ENCODE measurements at places on chromosomes 6 and 20. TPM values are rescaled to one million over a fixed set of nuclear protein-coding genes. Genes with fewer than 3 reads are reported as not detected.

ISM1 gene
- total RNA-seq = 0.61 TPM

CRISP2 gene
- total RNA-seq = not detected

LGSN gene
- total RNA-seq = not detected

SLC32A1 gene
- total RNA-seq = not detected

PROCR gene
- 7.8 TPM for total RNA-seq

NKAIN4 gene
- not detected for total RNA-seq

CRISP3 gene
- total RNA-seq = not detected

RAB32 gene
- total RNA-seq = 4.3 TPM

TNF gene
- total RNA-seq = not detected

GRCh38 chr20:40160097-40160550 lies 528.9 kb downstream of the MAFB start:
- H3K27me3 ChIP-seq = no peaks in the 10 kb centered on the region
- no peak overlapping the region for H3K4me3 ChIP-seq
- H3K4me1 ChIP-seq = no peaks in the 10 kb centered on the region
- H3K36me3 ChIP-seq = no peaks in the 10 kb centered on the region
- no peak overlapping the region for H3K27ac ChIP-seq

GRCh38 chr20:58026361-58026760 lies 202.1 kb downstream of the ANKRD60 start:
- H3K36me3 ChIP-seq = no peaks in the 10 kb centered on the region
- no peak overlapping the region for H3K27ac ChIP-seq
- H3K4me1 ChIP-seq = peaks cover 3% of the 10 kb centered on the region
- no peaks in the 10 kb centered on the region for H3K27me3 ChIP-seq
- no peak overlapping the region for H3K4me3 ChIP-seq

DNA sequence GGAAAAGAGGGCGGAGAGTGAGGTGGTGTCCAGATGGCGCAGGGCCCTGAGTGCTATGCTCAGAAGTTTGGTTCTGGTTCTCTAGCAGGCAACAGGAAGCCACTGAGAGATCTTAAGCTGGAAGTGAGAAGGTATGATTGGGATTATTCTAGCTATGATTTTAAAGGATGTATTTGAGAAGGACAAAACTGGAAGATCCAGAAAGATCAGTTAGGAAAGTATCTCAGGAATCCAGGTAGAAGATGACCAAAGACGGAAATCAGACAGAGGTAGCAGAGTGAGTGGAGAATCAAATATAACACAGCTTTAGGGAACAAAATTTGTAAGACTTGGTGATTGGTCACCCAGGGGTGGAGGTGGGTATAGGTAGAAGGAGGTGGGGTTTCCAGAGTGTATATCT lies 5.8 kb downstream of the SYNE1 start:
- DNase-seq = no peak
- no peaks in the 10 kb centered on the region for H3K4me1 ChIP-seq
- H3K4me3 ChIP-seq = no peak overlapping the region
- no peak overlapping the region for H3K27ac ChIP-seq
- no peaks in the 10 kb centered on the region for H3K27me3 ChIP-seq
- H3K36me3 ChIP-seq = no peaks in the 10 kb centered on the region

- no peak for DNase-seq
- H3K27ac ChIP-seq = peak overlapping the region; percentile 13
- peaks cover 30% of the 10 kb centered on the region for H3K4me1 ChIP-seq
- no peaks in the 10 kb centered on the region for H3K27me3 ChIP-seq
These were observed 6.4 kb downstream of the EYA4 start for GRCh38 chr6:133247581-133247980.

DNA sequence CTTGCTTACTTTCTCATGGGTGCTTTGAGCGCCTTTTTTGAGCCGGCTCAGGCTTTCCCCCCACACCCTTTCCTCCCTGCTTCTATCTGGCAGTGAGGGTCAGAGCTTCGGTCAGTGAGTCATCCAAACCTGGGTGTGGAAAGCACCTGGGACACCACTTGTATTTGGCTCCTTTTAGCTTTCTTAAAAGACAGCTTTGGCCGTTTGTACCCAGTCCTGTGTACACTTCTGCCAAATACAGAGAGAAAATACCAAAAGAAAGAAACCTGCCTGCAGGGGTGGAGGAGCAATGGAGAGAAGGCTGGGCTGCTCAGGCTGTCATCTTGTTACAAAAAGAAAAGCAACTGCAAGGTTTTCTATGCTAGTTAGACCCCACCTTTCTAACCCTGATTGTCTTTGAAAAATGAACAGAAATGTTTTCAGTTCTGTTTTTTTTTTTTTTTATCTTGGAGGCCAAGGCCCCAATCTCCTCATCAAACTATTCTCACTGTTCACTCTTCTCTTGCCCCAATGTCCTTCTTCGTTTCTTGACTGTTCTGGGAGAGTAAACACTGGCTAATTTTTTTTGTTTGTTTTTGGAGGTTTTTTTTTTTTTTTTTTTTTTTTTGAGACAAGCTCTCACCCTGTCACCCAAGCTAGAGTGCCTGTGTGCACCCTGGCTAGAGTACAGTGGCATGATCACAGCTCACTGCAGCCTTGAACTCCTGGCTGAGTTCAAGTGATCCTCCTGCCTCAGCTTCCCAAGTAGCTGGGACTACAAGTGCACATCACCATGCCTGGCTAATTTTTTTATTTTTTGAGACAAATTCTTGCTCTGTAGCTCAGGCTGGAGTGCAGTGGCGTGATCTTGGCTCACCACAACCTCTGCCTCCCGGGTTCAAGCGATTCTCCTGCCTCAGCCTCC lies 76.4 kb downstream of the SSR1 start:
- DNase-seq = no peak
- H3K36me3 ChIP-seq = peaks cover 9% of the 10 kb centered on the region
- H3K27me3 ChIP-seq = no peaks in the 10 kb centered on the region
- peaks cover 18% of the 10 kb centered on the region for H3K4me1 ChIP-seq
- H3K4me3 ChIP-seq = no peak overlapping the region
- H3K27ac ChIP-seq = peak overlapping the region; percentile 76

DNA sequence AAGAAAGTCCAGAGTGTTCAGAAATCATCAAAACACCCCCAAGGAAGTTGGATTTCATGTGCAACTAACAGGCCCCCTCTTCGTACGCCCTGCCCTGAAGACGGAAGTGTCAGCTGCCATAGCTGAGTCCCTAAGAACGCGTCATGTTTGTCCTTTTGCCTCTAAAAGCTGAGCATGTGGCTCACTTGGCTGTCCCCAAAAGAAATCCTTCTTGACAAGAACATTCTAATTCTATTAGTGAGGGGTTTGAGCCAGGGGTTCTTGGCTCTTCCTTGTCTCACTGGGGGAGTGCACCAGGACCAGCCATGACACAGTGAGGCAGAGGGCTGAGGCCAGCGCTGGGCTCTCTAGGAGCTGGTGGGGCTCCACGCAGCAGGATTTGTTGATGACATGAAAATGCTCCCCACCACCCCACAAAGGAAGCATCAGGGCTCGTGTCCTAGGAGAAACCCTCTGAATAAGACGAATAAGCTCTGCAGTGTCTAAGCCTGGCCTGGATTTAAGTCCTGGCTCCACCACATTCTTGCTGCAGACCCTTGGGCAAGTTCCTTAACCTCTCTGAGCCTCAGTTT lies 20.0 kb upstream of the SPO11 start:
- no peaks in the 10 kb centered on the region for H3K27me3 ChIP-seq
- H3K4me3 ChIP-seq = no peak overlapping the region
- H3K27ac ChIP-seq = no peak overlapping the region
- no peaks in the 10 kb centered on the region for H3K36me3 ChIP-seq
- DNase-seq = no peak

DNA sequence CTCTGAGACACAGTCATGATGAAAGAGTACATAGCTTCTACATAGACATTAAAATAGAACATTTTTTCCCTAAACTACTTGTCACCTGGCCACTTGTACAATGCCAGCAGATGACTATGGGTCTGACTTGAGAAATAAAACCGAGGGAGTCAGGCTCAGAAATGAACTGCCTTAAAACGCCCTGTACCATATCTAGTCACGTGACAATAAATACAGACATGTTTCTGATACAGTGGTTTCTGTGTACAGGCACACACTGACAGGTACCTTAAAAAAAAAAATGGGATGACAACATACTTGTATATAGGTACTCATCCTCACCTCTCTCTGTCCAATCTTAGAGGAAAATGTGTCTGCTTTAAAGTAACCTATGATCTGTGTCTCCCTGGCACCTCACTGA lies 144.1 kb downstream of the SH3BGRL2 start:
- no peak overlapping the region for H3K4me3 ChIP-seq
- no peaks in the 10 kb centered on the region for H3K4me1 ChIP-seq
- H3K36me3 ChIP-seq = no peaks in the 10 kb centered on the region
- no peaks in the 10 kb centered on the region for H3K27me3 ChIP-seq
- no peak for DNase-seq

GRCh38 chr6:41763470-41763869 lies 16.2 kb downstream of the FRS3 start:
- no peak overlapping the region for H3K4me3 ChIP-seq
- no peak overlapping the region for H3K27ac ChIP-seq
- no peaks in the 10 kb centered on the region for H3K27me3 ChIP-seq
- no peaks in the 10 kb centered on the region for H3K36me3 ChIP-seq

DNA sequence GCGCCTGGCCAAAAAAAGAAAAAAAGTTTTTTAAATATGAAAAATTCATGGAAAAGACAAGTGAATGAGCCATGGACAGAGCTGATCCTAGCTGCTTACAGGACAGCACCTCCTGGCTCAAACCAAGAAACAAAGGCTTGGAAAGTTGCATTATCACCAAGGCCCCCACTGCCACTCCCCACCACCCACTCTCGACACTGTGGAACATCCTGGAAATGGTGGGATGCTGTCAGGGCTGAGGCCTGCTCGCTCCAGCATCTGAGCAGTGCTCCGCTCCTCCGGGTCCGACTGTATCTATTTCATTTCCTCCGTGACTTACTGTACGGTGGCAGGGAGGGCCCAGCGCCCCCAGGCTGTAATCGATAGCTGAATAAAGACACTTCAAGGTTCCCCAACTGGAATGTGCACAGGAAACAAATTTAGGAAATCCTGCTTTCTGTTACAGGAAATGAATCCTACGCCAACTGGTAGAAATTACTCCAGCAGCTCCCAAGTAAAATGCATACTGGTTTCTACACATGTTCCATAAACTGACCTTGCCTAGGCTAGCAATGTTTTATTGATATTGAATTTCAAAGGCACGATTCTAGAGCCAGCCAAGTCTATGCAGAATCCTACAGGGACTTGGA lies 109.5 kb upstream of the NFATC2 start:
- H3K36me3 ChIP-seq = no peaks in the 10 kb centered on the region
- DNase-seq = no peak
- no peaks in the 10 kb centered on the region for H3K27me3 ChIP-seq
- no peak overlapping the region for H3K4me3 ChIP-seq

GRCh38 chr20:63090052-63090451 lies 83.3 kb upstream of the BHLHE23 start:
- H3K4me1 ChIP-seq = no peaks in the 10 kb centered on the region
- no peak overlapping the region for H3K27ac ChIP-seq
- no peak for DNase-seq
- no peaks in the 10 kb centered on the region for H3K36me3 ChIP-seq
- H3K4me3 ChIP-seq = no peak overlapping the region
- H3K27me3 ChIP-seq = peaks cover 22% of the 10 kb centered on the region

DNA sequence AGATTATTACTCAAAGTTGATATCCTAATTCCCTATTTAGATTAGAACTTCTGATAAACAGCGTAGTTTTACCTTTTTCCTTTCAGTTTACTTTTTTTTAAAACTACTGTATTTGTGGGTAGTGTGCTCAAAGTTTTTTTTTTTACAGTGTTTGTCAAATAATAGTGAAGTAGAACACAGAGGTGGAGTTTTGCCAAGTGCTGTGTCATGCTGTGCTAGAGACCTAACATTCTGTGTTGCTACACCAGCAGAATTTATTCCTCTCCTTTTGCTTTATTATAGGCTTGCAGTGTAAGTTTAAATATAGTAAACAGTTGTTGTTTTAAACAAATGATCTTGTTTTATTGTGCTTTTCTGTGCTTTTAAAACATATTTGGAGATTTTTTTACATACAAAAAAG lies 125.4 kb downstream of the HIVEP1 start:
- H3K27ac ChIP-seq = no peak overlapping the region
- no peaks in the 10 kb centered on the region for H3K36me3 ChIP-seq
- peaks cover 15% of the 10 kb centered on the region for H3K4me1 ChIP-seq
- no peak overlapping the region for H3K4me3 ChIP-seq

DNA sequence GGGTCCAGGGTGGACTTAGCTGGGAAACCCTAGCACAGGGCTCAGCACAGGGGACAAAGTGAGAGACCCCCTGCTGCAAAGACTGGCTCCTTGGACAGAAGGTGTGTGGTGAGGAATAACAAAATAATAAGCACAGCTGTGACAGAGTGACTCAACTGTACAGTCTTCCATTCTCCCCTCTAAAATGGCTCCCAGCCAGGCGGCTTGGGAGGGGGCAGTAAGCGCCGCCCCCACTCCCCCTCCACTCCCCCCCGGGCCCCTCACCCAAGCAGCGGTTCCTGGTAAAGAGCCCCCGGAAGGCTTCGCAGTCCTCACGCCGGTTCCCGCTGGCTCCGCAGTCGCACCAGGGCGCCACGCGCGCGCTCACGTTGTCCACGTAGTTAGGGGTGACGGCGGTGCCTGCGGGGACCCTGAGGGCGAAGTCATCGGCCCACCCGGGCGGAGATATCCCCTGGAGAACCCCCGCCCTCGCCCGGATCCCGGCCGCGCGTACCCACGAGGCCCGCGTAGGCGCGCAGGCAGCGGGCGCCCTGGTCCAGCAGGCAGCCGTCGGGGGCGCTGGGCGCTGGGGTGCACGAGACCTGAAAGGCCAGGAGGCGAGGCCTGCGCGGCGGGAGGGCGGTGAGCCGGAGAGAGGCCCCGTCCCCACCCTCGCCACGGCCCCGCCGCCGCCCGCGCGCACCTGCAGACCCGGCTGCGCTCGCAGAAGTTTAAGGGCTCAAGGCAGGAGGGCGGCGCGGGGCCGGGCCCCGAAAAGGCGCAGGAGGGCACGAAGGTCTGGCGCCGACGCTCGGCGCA lies 2.7 kb downstream of the GFRA4 start:
- no peak for DNase-seq
- H3K36me3 ChIP-seq = no peaks in the 10 kb centered on the region
- H3K4me3 ChIP-seq = no peak overlapping the region
- H3K27ac ChIP-seq = no peak overlapping the region
- H3K27me3 ChIP-seq = peaks cover 15% of the 10 kb centered on the region

DNA sequence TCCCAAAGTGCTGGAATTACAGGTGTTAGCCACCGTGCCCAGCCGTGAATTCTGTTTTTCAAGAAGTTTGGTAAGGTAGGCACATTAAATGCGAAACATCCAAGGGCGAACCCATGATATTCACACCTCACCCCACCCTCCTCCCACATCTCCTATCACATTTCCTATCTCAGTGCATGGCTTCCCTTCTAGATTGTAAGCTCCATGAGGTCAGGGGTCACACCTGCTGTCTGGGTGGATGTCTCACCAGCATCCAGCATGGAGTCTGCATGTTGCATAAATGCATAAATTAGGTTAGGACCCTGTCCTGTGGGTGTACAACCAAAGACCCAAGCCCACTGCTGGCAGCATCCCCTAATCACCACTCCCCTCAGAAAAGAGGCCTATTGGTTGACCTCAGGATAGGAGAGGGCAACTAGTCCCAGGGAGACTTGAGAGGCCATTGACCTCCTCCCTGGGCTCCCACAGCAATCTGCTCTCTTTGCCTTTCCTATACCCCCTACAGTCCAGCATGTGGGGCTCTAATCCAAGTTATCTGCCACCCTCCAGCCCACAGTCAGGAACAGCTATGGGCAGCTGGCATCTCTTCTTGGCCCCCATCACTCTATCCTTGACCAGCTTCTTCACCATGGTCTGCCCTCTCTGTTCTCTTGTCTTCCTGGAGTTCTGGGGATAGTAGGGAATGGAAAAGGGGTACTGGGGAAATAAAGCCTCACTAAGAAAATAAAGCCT lies 4.2 kb downstream of the PRRT1 start:
- H3K27me3 ChIP-seq = peaks cover 18% of the 10 kb centered on the region
- no peaks in the 10 kb centered on the region for H3K36me3 ChIP-seq
- H3K4me3 ChIP-seq = no peak overlapping the region
- no peak for DNase-seq
- H3K27ac ChIP-seq = no peak overlapping the region

Measured in gastrocnemius medialis (tissue), 4 donors.